Hematopoietic multipotent progenitor cell treated with erythropoietin and hydrocortisone succinate and interleukin-3 and kit ligand, for 4 days (in vitro differentiated cells): ENCODE measurements at places on chromosomes 7 and 10.

GRCh38 chr10:1119501-1119900 lies 63.3 kb downstream of the WDR37 start:
- no peak for DNase-seq

DNA sequence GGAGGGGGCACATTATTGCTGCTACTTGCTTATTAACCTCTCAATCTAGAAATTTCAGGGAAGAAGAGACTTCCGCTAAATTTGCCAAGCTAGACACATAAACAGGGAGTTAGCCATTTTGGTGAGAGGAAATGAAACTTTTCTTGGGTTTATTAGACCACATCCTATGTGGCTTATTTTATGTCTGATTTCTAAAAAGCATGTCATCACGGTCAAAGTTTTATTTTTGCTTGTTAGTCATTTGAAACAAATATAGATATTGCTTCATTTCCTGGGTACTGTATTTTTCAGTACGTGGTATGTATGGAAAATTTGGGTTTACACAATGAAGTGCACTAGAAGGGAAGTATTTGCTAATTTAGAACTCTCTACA lies 144.1 kb downstream of the TCF7L2 start:
- DNase-seq = peak; percentile 48

- no peak for DNase-seq
These were observed 328.1 kb upstream of the STEAP1 start for GRCh38 chr7:89826121-89826520.

- no peak for DNase-seq
These were observed 58.5 kb upstream of the SORCS3 start for GRCh38 chr10:104582602-104582951.

DNA sequence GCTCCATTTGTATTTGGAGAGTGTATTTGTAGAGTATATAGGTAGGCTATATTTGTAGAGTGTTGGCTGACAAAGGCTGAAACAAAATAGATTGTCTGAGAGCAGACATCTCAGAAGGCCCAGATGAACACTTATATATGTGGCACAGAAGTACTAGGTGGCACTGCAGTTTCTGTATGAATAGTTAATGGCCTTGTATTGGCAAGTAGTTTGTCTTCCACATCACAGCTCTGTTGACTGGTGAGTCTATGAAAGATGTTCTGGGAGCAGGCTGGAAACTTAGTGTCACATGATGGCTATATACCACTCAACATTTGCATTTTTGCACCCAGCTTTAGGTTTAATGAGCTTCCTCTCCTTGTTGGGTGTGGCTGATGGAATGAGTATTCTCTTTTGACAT lies 51.9 kb downstream of the CCNY start:
- no peak for DNase-seq
